ENCODE measurements at places on chromosomes 13 and 19.
A peak's percentile ranks its signal among the peaks of the same experiment; 100 is the strongest.

DNA sequence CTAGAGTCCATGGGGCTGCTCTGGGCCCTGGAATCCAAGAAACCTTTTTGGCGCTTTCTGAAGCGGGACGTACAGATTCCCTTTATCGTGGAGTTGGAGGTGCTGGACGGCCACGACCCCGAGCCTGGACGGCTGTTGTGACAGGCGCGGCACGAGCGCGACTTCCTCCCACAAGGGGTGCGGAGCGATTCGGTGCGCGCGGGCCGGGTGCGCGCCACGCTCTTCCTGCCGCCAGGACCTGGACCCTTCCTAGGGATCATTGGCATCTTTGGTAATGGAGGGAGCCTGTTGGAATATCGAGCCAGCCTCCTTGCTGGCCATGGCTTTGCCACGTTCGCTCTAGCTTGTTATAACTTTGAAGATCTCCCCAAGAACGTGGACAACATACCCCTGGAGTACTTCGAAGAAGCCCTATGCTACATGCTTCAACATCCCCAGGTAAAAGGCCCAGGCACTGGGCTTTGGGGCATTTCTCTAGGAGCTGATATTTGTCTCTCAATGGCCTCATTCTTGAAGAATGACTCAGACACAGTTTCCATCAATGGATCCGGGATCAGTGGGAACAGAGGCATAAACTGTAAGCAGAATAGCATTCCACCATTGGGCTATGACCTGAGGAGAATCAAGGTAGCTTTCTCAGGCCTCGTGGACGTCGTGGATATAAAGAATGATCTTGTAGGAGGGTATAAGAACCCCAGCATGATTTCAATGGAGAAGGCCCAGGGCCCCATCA is 3.5 kb upstream of the ZFP82 start:
- DNase-seq, result no peak

- DNase-seq, result no peak
Observed at GRCh38 chr19:55353356-55353802, 1.1 kb downstream of the COX6B2 start.

DNA sequence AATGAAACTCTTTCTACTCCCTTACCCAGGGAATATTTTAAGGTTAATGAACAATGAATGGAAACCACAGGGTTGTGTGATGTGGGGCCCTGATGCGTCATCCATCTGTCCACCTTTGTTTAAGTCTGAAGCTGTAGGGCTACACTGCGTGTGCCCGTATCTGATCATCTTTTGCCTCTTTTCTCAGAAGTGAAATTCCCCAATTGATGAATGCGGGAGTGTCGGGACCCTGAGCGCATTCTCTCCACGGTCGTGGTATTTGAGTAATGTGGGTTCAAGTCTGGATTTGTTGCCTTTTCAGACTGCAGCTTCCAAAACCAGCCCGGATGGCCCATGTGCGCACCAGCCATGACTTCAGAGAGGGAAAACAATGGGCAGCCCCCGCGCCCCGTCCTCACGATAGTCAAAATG is 112.3 kb downstream of the COL4A2 start:
- DNase-seq, result no peak

GRCh38 chr13:109737606-109738005 is 48.8 kb downstream of the IRS2 start:
- DNase-seq, result no peak

GRCh38 chr13:58434943-58435342 is 803.4 kb downstream of the PCDH17 start:
- no peak for DNase-seq

GRCh38 chr13:97307882-97308624 is 85.9 kb downstream of the MBNL2 start:
- no peak for DNase-seq

GRCh38 chr13:98285852-98286594 is 109.0 kb upstream of the RNF113B start:
- DNase-seq, result no peak

DNA sequence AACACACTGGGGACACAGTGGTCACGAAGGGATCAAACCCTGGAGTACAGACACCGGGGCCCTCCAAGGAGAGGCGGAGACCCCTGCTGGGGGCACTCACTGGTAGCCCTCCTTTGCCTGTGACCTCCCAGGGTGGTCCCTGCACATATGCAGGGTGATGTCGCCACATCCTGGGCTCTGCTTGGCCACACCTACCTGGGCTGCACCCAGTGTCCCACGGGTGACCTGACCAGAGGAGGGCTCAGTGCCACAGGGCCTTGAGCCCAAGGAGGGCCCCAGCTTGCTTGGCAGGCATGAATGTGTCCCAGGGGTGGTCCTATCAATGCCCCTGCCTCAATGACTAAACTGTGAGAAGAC is 4.1 kb downstream of the PCID2 start:
- DNase-seq, result no peak

DNA sequence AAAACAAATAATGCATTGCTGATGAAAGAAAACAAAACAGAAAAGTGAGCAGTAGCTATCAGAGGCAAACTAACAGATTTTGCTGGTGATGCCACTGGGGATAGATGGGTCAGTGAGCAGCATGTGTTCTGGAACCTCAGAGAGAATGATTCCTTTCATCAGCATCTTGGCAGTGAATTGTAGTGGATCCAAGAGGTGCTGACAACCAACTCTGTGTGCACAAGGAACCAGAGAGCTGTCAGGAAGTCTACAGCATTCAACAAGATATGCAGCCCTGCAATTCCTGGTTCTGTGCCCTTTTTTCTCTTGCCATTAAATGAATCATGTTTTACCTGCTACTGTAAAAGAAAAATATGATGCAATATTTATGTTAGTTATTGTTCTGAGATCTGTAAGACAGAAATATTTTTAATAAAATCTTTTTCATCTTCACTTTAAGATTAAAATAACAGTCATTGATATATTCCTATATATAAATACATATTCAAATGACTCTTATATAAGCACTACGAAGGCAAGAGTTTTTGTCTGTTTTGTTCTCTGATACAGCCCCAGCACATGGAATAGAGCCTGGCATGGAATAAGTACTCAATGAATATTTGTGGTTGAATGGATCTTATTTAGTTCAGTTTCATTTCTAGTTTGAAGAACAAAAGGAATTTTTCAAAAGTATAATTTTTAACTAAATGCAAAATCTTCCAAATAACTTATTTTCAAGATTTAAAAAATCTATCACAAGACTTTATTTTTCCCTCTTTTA is 80.8 kb downstream of the FREM2 start:
- DNase-seq, result no peak

DNA sequence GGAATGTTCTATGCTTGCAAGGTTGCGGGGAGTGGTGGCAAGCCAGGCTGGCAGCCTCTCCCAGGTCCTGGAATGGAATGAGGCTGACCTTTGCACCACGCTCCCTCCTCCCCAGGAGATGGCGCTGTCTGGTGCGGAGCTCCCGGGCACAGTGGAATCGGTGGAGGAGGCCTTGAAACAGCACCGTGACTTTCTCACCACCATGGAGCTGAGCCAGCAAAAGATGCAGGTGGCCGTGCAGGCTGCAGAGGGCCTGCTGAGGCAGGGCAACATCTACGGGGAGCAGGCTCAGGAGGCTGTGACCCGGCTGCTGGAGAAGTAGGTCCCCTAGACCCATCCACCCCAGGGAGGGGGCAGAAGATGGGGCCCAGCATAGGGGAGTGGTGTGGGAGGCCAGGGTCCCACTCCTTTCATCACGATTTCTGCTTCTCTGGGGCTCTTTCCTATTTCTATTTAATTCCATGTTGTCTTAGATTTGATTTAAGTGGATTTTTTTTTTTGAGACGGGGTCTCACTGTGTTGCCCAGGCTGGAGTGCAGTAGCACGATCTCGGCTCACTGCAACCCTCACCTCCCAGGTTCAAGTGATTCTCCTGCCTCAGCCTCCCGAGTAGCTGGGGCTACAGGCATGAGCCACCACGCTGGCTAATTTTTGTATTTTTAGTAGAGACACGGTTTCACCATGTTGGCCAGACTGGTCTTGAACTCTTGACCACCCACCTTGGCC is 53.2 kb upstream of the SHKBP1 start:
- no peak for DNase-seq

DNA sequence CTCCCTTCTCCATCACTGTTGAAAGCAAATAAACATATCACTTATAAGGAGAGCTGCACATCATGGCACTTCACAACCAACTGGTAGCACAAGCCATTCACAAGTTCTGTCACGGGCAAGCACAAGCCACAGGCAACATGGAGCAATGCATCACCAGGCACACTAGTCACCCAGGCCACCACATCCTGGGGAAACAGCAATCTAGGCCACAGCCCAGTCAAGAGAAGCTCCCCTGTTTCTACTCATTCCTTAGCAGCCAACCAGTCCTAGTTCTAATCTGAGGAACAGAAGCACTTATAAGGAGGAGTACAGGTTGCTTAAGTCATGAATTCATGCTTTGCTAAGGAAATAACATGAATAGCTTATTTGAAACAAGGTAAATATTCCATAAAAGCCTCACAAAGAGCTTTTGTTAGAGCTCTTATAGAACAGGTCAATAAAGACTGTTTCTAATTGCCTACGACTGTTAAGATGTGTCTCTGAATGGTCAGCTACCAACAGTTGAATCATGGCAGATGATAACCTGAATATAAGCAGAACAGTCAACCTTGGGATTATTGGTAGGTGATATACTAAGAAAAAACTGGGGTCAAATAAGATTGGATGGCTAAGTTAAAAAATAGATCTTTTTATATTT is 169.0 kb downstream of the TBC1D4 start:
- no peak for DNase-seq

DNA sequence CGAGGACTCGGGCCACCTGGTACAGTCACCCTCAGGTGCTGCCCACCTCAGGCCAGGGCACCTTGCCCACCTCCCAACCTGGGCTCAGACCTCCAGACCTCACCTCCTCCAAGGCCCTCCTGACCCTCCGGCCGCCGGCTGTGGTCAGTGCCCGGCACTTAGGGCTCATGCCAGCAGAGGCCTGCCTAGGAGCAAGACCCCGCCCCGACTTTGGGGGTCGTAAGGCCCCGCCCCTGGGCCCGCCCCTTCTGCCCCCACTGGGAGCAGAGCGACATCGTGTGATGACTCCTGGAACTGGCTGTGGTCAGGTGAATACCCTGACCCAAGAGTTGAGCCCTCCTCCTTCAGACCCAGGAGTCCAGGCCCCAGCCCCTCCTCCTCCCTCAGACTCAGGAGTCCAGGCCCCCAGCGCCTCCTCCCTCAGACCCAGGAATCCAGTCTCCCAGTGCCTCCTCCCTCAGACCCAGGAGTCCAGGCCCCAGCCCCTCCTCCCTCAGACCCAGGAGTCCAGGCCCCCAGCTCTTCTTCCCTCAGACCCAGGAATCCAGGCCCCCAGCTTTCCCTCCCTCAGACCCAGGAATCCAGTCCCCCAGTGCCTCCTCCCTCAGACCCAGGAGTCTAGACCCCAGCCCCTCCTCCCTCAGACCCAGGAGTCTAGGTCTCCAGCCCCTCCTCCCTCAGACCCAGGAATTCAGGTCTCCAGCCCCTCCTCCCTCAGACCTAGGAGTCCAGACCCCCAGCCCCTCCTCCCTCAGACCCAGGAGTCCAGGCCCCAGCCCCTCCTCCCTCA is at the start of gene SBK2:
Gene SBK2, minus strand, starts transcription at position 183 of the 790 bp plus-strand sequence. CDS start 839 bp downstream, outside the sequence.
- DNase-seq, result no peak

- no peak for DNase-seq
Observed at GRCh38 chr13:68628994-68629393, 1398.9 kb upstream of the PCDH9 start.

DNA sequence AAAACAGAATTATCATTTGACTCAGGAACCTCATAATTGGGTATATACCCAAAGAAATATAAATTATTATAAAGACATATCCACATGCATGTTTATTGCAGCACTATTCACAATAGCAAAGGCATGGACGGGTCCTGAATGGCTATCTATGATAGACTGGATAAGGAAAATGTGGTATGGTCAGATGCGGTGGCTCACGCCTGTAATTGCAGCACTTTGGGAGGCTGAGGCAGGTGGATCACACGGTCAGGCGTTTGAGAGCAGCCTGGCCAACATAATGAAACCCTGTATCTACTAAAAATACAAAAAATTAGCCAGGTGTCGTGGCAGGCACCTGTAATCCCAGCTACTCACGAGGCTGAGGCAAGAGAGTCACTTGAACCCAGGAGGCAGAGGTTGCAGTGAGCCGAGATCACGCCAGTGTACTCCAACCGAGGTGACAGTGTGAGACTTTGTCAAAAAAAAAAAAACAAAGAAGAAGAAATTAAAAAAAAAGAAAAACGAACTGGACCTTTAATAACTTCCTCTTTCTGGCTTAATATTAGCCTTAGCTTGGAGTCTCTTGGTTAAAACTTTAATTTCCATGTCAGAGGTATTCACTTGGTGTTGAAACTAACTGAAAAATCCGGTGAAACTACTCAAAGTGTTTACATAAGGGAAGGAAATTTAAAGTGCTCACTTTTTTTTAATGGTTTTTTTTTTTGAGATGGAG is 104.4 kb downstream of the ZNF486 start:
- no peak for DNase-seq

DNA sequence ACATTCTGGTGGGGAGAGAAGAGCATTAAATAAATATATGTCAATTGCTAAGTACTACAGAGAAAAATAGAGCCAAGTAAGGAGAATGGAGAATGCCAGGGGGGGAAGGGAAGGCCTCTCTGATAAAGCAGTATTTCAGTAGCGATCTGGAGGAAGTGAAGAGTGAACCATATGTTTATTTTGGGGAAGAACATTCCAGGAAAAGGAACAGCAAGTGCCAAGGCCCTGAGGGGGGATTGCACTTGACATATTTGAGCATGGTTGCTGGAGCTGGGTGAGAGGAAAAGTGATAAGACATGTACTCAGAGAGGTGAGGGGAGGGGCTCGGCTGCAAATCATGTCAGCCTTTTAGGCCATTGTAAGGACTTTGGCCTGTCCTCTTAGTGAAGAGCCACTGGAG is 30.4 kb downstream of the WDR87 start:
- DNase-seq, result no peak

GRCh38 chr19:778910-779653 is 18.2 kb upstream of the PTBP1 start:
- peak; percentile 88 for DNase-seq

GRCh38 chr19:29672933-29673336 is 7.7 kb downstream of the PLEKHF1 start:
- DNase-seq, result no peak

GRCh38 chr19:11373885-11374432 is 507 bp upstream of the SWSAP1 start:
- no peak for DNase-seq

- DNase-seq, result peak; percentile 63
Observed at GRCh38 chr13:43316946-43317353, 293.6 kb downstream of the DNAJC15 start.

GRCh38 chr19:43599635-43600295 is 3.4 kb downstream of the ZNF576 start:
- no peak for DNase-seq

Measured in right atrium auricular region (tissue), 2 donors.